Smooth muscle cell of bladder (primary cell): ENCODE measurements at places on chromosomes 6 and 20. TPM values are rescaled to one million over a fixed set of nuclear protein-coding genes. Genes with fewer than 3 reads are reported as not detected.

ZNF334 gene
- 1.8 and 2.0 TPM in 2 replicates for total RNA-seq

ULBP3 gene
- 3.4 and 12.1 TPM in 2 replicates for total RNA-seq

RBBP8NL gene
- total RNA-seq, result not detected in 2 replicates

PTCRA gene
- not detected in 2 replicates for total RNA-seq

HCK gene
- not detected in 2 replicates for total RNA-seq

SIRPD gene
- not detected in 2 replicates for total RNA-seq

OR12D3 gene
- not detected in 2 replicates for total RNA-seq
